ENCODE measurements at places on chromosomes 16 and 17.
A peak's percentile ranks its signal among the peaks of the same experiment; 100 is the strongest.

GRCh38 chr16:73383988-73384365, 336.0 kb upstream of the ZFHX3 start:
- no peak for DNase-seq

- no peak for DNase-seq
Measured at GRCh38 chr17:75394332-75394918, 11.1 kb downstream of the GRB2 start.

DNA sequence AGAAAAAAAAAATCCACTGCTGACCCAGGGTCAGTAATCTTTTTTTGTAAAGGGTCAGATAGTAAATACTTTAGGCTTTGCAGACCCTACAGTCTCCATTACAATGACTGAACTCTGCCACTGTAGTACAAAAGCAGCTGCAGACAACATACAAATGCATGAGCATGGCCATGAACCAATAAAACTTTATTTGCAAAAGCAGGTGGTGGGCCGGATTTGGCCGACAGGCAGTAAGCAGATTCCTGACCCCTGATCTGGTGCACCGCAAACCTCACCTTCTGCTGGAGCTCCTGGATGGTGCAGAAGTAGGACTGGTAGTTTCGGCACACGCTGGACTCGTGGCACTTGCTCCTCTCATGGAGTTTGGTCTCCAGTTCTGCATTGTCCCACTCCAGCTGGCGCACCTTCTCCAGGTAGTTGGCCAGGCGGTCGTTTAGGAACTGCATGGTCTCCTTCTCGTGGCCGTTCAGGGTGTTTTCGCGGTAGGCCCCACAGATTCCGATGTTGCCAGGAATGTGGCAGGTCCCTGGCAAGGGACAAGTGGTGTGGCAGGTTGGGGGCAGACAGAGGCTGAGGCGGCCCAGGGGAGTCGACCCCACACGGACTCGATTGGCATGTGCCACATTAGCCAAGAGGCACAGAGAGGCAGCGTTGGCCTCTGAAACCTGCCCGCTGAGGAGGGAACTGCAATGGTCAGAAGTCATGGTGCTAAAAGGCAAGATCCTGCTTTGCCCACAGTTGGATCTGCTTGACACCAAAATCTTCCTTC, 13.1 kb downstream of the KRT37 start:
- no peak for DNase-seq

GRCh38 chr16:85248342-85248741, 136.1 kb upstream of the CIBAR2 start:
- no peak for DNase-seq

- DNase-seq, result no peak
Measured at GRCh38 chr17:81050645-81051625, 16.0 kb downstream of the BAIAP2 start.

- DNase-seq, result no peak
Measured at GRCh38 chr16:66186251-66186785, 180.2 kb upstream of the CDH5 start.

GRCh38 chr16:67120025-67120424, 10.3 kb downstream of the PHAF1 start:
- DNase-seq, result no peak

- DNase-seq, result no peak
Measured at GRCh38 chr16:28883221-28883996, 5.1 kb downstream of the ATP2A1 start.

DNA sequence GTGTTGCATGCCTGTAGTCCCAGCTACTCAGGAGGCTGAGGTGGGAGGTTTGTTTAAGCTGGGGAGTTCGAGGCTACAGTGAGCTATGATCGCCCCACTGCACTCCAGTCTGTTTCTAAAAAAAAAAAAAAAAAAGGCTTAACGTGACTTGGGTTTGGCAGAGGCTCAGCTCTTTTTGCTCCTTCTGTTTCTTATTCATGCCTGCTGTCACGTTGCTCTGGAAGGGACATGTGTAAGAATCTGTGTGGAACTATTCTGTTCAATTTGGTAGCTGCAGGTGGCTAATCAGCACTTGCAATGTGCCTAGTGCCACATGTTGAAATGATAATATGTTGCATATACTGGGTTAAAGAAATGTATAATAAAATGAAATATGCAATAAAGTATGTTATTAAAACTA, 20.9 kb upstream of the SYT17 start:
- no peak for DNase-seq

DNA sequence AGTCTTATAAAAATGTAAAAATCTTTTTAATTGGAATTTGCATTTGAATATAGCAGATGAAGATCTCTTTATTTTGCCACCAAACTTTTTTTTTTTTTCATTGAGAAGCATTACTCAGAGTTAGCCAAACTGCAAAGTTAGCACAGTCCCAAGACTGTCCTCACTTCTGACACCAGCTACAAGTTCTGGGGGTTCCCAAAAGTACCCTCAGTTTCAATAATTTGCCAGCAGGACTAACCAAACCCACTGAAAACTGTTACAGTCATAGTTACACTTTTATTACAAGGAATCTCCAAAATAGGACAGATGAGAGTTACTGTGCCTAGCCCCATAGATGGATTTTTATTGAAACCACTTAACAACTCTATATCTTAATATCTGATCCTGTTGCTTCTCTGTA, 144.1 kb downstream of the CHD9 start:
- DNase-seq, result no peak

- DNase-seq, result no peak
Measured at GRCh38 chr17:40445751-40446468, 2.7 kb downstream of the IGFBP4 start.

DNA sequence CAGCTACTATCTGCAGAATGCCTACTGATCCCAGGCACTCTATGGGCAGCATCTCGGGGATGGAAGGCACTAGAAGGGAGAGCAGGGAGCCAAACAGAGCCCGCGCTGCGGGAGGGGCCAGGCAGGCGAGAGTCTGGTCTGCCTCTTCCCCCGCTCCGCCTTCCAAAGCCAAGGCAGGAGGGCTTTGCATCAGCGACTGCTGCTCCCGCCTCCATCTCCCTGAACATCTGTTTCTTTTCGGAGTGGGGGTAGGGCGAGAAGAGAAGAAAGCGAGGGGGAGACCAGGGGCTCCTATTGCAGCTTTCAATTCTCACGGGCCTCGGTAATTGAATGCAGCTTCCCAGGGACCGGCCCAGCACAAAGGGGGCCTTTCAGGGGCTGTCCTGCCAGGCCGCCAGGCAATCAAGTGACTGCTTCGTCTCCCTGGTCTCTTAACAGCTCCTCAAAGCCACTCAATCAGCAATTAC, 31.4 kb upstream of the CDC42EP4 start:
- DNase-seq, result peak; percentile 64

GRCh38 chr17:75959051-75959838, 18.4 kb upstream of the FBF1 start:
- DNase-seq, result no peak

DNA sequence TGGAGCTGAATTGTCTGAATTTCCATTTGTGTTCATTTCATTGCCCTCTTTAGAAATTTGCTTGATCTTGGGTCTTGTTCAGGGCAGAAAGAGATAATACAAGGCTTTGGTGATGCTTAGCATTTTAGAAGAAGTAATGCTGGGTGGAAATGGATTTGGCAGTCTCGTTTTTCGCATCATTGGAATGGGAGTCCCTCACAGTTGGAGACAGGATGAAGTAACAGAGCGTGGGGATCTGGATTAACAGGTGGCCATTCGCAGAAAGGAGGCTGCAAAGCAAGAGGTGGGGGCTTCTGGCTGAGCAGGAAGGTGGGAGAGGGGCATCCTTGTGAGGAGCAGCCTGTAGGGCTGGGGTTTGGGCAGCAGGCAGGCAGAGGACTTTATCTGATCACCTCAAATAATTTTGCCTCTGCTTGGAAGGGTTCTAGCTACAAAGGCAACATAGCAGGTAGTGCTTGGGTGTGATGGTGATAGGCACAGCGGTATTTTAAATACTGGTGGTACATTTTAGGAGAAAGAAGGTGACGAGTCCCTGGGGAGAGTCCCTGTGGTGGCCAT, 17.0 kb downstream of the KSR1 start:
- no peak for DNase-seq

DNA sequence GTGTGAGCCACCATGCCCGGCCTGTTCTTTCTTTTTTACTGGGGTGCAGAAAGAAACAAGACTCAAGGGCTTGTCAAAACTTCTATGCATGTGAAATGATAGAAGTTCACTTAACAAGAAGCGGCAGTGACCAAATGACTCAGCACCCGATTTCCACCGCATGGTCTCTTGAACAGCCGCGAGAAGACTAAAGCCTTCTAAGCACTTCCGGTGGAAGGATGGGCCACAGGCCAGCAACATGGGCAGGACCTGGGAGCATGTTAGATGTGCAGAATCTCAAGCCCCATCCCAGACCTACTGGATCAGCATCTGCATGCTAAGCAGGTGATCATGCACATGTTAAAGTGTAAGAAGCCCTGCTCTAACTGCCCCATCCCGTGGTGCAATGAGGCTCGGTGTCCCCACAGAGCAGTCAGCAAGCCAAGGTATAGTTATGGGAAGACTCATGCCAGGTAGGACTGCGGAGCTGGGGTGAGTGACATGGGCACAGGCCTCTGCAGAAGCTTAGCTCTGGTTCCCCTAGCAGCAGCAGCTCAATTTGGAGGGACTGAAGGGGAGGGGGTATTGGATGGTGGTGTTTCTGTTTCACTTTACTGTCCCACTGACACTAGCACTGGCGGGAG, 88.5 kb upstream of the HNF1B start:
- no peak for DNase-seq

DNA sequence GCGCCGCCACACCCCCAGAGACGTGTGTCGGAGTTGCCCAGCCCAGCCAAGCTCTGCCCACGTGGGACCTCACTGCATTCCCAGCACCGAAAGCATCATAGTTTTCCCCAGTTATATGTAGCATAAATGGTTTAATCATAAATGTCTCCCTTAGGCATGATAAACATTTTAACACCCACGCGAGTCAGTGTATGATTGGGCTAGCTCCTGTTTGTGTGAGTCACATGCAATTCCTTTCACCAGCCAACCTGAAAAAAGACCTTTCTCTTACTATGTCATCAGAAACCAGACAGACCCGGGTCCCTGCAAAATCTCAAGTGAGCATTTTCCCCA, 9.2 kb downstream of the TAF1C start:
- DNase-seq, result no peak

DNA sequence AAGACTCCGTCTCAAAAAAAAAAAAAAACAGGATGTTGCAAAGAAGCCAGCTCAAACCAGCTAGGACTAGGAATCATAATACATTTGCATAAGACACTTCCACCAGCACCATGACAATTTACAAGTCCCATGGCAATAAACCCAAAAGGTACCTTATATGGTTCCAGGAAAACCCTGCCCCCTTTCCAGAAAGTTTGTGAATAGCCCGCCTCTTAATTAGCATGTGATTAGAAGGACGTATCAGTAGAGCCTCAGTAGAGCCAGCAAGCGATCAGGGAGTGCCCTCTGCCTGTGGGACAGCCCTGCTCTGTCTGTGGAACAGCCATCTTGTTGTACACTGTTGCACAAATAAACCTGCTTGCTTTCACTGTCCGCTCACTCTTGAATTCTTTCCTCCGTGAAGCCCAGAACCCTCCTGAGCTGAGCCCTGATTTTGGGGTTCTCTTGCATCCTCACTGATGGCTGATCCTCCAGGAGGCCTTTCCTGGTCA, 14.0 kb downstream of the NUPR1 start:
- no peak for DNase-seq

GRCh38 chr16:21264571-21265036, 13.5 kb downstream of the CRYM start:
- no peak for DNase-seq

- DNase-seq, result no peak
Measured at GRCh38 chr16:69204172-69204571, 17.2 kb downstream of the SNTB2 start.

DNA sequence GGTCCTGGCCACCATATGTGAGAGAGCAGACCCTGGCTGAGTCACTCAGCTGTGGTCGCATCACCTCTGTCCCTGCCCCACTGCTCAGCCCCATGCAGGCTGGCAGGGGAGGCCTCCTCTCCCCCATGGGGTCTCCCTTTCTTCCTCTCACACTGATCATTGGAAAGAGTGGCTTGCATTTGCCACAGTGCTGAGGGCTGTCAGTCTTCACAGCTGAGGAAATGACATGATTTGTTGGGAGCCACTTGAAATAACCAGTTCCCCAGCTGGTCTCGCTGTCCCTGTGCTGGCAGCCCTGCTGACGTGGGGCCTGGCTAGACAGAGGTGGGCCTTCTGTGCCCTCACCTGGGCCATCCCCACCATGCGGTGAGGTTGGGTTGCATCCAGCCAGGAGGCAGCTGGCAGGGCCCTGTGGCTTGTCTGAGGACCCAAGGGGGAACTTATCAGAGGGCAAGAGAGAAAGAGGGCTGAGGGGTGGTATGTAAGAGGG, 30.1 kb upstream of the MED9 start:
- DNase-seq, result no peak

- no peak for DNase-seq
Measured at GRCh38 chr16:83850947-83851346, 43.2 kb downstream of the HSBP1 start.

- DNase-seq, result peak; percentile 14
Measured at GRCh38 chr16:84925092-84925772, 86.1 kb downstream of the ZDHHC7 start.

DNA sequence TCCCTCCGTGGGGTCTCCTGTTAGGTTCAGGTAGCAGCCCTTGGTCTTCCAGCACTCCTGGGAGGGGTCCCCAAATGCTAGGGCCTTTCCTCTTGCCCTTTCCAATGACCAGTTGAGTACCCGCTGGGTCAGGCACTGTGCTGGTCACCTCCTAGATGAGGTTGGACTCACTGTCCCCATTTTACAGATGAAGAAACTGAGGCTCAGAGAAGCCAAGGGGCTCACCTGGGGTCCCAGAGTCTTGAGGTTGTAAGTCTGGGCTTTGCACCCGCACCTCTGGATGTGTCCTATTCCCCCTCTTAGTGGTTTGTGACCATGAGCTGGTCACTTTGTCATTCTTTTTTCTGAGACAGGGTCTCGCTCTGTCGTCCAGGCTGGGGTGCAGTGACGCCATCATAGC, 1.4 kb upstream of the CASKIN1 start:
- DNase-seq, result no peak

DNA sequence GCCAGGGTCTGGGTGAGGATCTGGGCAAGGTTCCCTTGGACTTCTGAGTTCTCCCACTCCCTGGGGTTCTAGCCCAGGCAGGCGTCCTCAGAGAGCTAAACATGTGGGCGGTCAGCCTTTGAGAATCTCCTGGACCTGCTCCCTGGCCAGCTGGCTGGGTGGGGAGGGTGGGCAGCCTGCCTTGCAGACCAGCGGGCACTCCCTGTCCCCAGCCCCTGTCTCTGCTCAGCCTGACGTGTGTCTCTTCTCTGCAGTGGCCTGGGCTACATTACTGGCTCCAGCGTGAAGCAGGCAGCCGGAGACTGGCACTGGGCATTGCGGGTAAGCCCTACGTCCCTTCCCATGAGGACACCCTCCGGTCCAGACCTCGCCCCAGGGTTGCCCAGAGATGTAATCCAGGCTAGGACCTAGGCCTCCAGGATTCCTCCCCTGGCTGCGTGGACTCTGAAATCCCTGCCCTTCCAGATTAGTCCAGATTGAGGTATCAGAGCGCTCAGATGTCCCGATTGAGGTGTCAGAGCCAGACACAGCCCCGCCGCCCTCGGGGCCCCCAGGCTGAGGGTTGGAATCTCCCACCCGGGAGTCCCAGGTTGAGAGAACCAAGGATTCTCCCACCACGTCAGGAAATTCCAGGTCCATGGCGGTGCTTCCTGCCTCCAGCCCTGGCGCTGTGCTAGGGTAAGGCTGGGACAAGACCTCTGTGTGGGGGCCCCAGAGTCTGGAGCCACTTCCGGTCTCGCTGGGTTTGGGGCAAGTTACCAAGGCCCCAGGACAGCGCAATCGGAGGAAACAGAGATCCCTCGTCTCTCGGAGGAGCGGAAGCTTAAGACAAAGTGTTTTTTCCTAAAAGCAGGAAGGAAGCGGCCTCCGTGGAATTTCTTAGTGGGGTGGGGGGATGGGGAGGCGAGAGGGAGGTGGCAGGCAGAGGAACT, 24.1 kb downstream of the MYBBP1A start:
- no peak for DNase-seq

GRCh38 chr16:61296305-61296704, 739.9 kb downstream of the CDH8 start:
- DNase-seq, result no peak

Data from hypothalamus (tissue), 51 donors.